NCI-H1417 (cell line): ENCODE measurements at places on chromosomes 2 and 18.
A peak's percentile ranks its signal among the peaks of the same experiment; 100 is the strongest.

- DNase-seq: peak; percentile 67
These were observed 35.2 kb downstream of the MTHFD2 start for GRCh38 chr2:74233648-74234047.

- no peak for DNase-seq
These were observed 483.4 kb downstream of the RNF144A start for GRCh38 chr2:7400628-7401027.

DNA sequence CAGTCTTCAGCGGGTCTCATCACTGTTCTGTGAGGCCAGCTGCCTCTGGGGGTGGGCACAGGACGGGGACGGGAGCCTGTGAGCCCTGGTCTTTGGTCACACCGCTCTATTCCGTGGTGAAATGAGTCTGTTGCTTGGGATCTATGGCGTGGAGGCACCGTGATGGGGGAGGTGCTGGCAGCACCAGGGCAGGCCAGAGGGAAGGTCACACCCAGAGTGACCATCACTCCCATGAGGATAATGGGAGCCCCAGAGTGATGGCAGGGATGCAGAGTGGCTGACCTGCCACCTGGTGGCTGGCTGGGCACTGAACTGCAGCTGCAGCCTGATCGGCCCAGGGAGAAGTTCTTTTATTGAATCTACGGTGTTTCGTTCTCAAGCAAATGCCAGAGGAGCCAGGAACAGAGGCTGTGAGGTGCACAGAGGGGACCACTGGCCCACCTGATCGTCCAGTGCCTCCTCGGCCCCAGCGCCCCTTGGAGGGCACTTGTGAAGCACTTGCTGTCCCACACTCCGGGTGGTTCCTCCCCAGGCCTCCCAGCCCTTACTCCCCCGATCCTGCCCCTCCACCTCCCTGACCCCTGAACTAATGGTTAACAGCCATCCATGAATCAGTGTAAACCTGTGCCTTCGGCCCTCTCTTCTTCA is 17.9 kb downstream of the KCNIP3 start:
- no peak for DNase-seq

DNA sequence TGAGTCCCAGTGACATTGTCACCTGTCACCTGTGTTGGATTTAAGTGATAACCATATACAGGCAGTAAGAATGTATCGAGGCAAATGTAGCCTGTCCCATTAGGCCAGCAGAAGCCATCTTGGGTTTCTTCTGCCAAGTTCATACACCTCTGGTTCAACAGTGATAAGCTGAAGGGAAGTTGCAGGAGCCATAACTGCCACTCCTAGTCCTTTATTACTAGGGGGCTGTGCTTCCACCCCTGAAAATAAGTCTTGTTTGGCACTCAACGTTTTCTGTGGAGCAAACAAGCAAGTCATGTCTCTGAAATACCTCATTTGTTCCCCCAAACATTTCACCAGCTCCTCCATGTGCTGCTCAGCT is 58.1 kb upstream of the ALPP start:
- DNase-seq: no peak

DNA sequence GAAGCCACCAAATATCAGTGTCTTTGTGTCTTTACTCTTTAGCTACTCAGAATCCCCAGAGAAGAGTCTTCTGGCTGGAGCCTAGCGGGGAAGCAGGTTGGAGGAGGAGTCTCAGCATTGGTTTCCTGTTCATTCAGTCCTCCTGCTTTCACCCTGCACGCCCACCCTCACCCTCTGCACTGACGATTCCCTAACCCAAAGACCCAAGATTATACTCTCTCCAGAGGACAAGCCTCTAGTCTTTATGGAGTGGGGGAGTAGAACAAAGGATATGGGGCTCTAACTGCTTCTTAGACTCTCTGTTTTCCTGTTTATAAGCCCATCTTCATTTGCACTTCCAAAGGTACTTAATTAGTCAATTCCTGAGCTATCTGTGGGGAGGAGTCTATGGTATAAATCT is 338.8 kb downstream of the AGPS start:
- DNase-seq: no peak

DNA sequence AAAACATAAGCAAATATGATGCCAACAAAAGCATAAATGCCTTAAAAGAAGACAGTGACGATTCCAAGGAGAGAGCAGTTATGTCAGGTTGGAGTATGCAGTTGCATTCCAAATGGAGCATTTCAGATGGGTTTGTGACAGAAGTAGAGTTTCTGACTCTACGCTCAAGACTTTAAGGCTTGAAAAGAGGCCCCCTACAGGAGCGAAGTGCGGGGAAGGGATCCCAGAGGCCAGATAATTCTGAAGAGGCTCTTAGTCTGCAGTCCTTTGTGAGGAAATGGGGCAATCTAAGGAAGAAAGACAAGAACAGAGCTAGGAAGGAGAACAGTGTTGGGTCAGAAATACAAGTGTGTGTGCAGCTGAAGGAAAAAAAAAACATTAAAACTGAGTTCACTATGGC is 95.5 kb downstream of the ZNF521 start:
- DNase-seq: no peak

DNA sequence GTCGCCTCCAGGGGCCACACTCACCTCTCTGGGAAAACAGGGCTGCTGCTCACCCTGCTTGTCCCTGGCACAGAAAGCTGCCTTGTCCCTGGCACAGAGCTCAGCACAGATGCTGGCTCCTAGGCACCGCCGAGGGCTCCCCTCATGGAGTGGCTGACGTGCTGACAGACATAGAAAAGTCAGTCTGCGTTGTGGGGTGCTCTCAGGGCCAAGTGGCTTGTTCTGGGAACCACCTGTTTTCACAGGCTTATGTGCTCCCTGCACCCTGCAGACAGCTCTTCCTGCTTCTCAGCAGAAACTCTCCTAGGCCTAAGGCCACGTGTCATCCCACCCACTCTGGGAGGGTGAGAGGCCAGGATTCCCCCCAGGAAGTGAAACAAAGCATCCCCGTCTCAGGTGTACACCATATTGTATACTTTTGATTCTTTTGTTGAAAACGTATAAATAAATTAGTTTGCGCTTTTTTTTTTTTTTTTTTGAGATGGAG is 84.7 kb upstream of the TMEM200C start:
- DNase-seq: no peak

- peak; percentile 55 for DNase-seq
These were observed 10.3 kb upstream of the NTSR2 start for GRCh38 chr2:11680182-11680900.

- no peak for DNase-seq
These were observed 42.1 kb downstream of the GPR155 start for GRCh38 chr2:174444761-174445160.

DNA sequence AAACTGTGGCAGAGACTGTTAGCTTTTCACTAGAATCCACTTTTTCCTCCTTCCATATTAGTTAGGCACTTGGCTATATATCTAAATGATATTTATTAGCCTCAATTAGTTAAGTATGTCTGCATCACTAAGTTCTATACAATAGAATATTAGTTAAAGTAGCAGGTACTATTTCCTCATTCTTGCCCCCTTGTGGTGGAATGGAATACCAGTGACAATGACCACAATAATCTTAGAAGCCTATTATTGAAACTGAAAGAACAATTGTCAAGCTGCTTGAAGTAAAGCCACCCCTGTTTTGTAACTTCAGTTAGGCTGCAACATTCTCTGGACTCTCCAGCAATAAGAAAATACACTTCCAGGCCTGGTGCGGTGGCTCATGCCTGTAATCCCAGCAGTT is 476.3 kb upstream of the VWC2L start:
- no peak for DNase-seq

GRCh38 chr18:26656944-26657536 is 108.7 kb upstream of the KCTD1 start:
- DNase-seq: peak; percentile 53

GRCh38 chr2:237932731-237933131 is 34.1 kb upstream of the UBE2F start:
- DNase-seq: no peak

DNA sequence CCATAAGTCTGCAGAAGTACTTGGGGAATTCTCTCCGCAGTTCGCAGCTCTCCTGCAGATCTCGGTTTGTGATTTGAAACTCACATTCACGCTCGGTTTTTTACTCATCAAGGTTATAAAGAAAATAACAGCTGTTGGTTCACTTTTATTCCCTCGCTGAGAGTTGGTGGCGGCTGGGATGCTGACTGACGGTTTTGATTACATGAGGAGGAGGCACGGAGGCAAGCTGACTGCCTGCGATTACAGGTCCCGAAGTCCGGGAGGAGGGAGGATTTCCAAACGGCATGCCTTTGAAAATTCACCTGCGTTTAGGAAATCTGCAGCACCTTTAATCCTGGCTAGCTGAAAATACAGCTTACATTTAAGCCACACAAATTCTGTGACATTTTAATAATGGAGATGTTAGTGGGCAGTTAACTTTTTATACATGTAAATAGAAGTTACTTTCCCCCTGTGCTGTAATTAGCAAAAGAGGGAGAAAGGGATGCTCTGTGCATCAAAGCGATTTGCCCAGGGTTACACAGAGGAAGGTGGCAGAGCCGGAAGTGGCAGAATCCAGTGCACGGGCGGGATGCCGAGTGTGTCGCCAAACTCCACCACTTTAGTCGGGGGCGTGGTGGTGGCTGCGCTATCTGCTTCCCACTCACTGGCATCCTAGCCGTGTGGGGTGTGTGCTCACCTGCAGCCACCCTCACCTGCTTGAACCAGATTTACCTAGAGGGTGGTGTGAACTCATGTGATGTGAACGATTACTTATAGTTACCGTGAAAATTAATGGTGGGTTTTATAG is 14.7 kb downstream of the AGAP1 start:
- no peak for DNase-seq

GRCh38 chr2:68878753-68879152 is 7.6 kb upstream of the BMP10 start:
- DNase-seq: no peak

GRCh38 chr2:100761365-100761764 is 58.6 kb upstream of the NPAS2 start:
- DNase-seq: no peak

DNA sequence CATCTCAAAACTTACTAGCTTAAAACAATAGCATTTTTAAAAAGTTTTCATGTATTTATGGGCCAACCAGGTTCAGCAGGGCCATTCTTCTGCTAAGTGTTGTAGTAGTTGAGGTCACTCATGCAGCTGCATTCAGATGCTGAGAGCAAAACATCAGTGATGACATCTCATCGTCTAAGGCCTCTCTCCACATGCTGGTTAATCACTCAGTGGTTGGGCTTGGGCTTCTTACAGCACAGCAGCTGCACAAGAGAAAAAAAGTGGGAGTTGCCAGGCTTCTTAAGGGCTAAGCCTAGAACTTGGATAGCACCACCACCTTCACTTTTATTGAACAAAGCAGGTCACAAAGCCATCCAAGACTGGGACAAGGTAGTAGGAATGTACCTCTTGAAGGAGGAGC is 190.3 kb downstream of the IRS1 start:
- DNase-seq: no peak

GRCh38 chr2:176071330-176072291 is 12.2 kb downstream of the EVX2 start:
- no peak for DNase-seq

- DNase-seq: no peak
These were observed 54.9 kb downstream of the MAPRE2 start for GRCh38 chr18:35095983-35096676.

DNA sequence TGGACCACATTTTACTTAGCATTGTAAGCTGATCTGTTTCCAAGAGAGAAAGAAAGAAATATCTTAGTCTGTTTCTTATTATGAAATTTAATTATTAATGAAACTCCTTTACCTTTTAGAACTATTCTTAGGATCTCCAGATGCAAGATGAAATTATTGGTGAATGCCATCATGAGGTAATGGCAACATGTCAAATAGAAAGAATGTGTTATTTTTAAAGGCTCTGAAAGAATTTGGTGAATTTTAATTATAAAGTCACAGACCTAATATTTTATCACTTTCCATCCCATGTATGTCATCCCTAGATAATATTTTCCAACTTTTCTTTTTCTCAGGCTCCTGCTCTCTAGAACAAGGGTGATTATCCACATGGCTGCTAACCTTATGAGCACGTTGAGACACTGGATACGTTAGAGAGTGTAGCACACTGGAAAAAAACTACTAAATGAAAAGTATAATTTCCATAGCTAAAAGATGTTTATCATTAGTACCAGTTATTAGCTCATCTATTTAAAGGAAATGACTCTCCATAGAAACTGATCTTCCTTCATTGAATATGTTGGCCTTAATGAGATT is 95.2 kb upstream of the SCG2 start:
- no peak for DNase-seq

DNA sequence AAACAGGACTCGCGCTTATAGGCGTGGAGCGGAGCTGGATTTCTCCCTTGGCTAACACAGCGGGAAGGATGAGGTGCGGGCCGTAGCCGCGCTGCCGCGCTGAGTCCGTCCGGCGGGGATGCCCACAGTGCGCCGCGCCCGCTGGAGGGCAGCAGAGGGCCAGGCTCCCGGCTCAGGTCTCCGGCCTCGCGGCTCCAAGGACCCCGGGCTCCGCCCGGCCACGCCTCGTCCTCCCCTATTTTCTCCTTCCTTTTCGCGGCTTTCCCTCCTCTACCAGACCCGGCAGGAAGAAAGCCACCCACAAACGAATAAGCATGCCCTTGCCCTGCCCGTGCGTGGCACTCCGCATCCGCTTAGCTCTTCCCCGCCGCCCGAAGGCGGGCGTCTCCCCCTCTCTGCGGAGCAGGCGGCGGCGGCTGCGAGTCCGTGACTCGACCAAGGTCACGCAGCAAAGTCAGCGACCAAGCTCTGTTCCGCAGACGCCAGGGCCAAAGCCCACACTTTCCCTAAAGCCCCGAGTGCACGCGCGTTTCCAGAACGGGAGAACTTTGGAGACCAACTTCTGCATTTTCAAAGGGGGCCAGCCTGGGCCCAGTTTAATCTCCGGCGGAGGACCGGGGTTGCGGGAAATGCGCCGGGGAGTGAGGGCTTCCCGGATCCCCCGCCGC is 48.5 kb downstream of the KCNIP3 start:
- peak; percentile 86 for DNase-seq

DNA sequence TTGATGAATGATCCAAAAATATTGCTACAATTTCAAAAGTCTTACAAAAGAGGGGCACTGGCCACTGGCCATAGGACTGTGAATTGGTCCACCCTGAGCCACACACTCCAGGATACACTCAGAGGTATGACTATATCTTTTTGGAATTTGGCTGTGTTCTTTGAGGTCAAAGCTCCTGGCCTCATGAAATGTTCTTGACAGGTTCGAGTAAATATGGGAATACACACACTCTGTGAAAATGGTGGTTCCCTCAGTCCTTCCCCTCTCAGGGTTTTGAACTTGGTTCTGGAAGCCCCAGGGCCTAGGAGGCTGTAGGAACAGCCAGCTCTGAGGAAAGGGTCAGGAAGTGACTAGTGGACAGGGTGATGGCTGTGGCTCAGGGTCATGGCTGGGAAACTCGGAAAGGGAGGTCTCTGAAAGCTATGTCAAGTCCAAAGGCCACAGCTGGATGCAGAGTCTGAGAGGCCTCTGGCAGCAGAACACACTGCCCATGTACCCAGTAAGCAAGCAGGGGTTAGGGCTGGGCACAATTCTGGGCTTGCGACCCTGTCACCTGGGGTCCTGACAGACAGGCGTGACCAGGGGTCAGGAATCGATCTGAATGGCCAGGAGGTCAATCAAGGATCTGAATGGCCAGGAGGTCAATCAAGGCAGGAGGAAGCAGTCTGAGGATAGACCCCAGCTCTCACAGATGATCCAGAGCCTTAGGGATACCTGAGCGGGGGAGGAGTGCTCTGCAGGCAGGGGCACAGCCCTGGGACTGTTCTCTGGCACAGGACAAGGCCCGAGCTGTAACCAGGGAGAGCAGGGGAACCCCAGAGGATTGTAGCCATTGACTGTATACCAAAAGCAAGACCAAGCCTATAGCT is 223.4 kb upstream of the SMAD2 start:
- no peak for DNase-seq
